ENCODE measurements at places on chromosomes 12 and 14.
A peak's percentile ranks its signal among the peaks of the same experiment; 100 is the strongest.

GRCh38 chr14:103738166-103738565 lies 22.6 kb downstream of the ZFYVE21 start:
- DNase-seq, result no peak

- DNase-seq, result no peak
These were observed 30.6 kb upstream of the ISM2 start for GRCh38 chr14:77529213-77529612.

GRCh38 chr14:76081642-76082041 lies 70.1 kb upstream of the GPATCH2L start:
- no peak for DNase-seq

DNA sequence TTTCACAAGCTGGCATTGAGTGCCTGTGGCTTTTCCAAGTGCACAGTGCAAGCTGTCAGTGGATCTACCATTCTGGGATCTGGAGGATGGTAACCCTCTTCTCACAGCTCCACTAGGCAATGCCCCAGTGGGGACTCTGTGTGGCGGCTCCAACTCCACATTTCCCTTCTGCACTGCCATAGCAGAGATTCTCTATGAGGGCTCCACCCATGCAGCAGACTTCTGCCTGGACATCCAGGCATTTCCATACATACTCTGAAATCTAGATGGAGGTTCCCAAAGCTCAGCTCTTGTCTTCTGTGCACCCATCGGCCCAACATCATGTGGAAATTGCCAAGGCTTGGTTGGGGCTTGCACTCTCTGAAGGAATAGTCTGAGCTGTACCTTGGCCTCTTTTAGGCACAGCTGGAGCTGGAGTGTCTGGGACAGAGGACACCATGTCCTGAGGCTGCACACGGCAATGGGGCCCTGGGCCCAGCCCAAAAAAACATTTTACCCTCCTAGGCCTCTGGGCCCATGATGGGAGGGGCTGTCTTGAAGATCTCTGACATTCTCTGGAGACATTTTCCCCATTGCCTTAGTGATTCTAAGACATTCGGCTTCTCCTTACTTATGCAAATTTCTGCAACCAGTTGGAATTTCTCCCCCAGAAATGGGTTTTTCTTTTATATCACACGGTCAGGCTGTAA lies 313.3 kb upstream of the SFSWAP start:
- no peak for DNase-seq

GRCh38 chr12:94679554-94680195 lies 29.3 kb upstream of the TMCC3 start:
- DNase-seq, result no peak

GRCh38 chr12:88472775-88473174 lies 107.5 kb downstream of the KITLG start:
- DNase-seq, result no peak

DNA sequence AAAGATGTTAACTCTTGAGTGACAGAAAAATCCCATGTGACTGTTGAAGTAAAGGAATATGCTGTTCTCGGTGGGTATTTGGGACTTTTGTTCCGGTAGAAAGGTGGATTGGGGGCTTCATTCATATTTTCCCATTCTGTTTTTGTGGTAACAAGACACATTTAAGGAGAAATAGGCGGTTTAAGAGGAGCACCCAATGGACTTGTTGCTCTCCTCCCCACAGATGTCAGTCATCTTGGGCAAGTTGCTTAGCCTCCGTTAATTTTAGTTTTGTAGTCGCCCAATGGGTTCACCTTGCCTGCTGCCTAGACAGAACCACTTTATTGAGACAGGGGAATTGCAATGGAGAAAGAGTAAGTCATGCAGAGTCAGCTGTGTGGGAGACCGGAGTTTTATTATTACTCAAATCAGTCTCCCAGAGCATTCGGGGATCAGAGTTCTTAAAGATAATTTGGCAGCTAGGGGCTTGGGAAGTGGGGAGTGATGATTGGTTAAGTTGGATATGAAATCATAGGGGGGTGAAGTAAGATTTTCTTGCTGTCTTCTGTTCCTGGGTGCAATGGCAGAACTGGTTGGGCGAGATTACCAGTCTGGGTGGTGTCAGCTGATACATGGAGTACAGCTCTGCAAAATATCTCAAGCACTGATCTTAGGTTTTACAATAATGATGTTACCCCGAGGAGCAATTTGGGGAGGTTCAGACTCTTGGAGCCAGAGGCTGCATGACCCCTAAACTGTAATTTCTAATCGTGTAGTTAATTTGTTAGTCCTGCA lies 50.3 kb downstream of the SLC38A1 start:
- peak; percentile 38 for DNase-seq

DNA sequence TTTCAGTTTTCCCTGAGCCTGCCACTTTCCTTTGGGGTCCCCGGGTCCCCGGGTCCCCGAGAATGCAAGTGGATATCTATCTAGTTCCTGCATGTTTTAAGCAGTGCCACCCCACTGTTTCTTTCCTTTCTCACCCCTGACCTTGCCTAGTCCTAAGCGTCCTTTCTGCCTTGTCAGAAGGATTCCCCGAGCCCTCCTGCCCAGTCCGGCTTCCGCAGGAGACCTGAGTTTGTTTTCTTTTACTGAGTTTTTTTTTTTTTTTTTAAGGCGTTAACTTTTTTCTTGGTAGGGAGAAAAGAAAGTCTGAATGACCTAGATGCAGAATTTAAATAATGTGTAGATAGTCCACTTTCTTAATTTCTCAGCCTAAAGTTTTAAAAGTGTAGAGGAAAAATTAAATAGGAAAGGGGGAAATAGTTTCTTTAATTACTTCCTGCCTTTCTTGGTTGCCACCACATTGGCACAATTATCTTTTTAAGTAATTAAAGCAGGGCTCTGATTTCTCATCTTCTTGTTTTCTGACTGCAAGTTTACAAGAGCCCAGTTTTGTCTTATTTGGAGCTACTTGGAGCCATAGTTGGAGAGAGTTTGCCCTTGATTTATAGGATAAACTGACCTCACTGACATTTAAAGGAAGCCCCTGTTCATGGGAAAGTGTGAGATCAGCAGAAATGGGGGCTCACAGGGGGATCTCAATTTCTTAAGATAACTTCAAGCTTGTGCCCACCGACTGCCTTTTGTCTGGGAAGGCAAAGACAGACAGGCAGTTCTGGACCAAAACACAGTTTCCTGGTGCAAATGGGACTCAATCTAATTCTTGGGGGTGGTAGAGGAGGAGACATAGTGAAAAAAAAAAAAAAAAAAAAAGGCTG lies 2.9 kb downstream of the PAX9 start:
- no peak for DNase-seq

DNA sequence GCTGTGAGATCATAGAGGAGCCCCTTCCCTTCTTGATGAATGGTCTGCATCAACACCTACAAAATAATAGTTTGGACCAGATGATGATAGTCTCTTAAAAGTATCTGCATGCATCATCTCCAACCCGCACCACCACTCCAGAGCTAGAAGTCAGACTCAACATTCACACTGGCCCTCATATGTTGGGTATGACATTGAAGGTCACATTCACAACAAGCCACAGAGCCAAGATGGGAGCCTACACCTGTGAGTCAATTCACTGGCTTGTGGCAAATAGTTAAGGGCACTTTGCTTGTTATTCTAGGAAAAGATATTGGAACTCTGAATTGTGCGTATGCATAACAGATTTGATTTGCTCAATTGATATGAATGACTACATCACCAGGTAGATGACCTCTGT lies 1197.9 kb downstream of the VRK1 start:
- DNase-seq, result no peak

- DNase-seq, result no peak
These were observed 19.3 kb downstream of the CPNE8 start for GRCh38 chr12:38886064-38886463.

- no peak for DNase-seq
These were observed 52.8 kb downstream of the ATP2B1 start for GRCh38 chr12:89655841-89656240.

DNA sequence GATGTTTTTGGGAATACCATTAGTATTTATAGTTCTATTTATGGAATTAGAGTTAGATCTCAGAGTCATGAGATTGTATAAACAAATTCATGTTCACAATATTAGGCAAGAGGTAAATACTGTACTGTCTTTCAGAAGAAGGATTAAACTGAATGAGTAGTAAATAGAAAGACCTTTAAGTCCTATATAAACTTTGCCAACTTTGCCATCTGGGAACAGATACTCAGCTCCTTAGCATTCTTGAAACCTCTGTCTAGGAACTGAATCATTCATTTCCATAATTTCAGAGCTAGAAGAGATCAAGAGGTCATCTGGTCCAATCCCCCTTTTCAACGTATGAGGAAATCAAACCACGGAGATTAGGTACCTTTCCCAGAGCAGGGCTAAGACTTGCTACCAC lies 141.1 kb downstream of the CAND1 start:
- DNase-seq, result no peak

- DNase-seq, result no peak
These were observed at the start of gene TMTC1 for GRCh38 chr12:29783773-29784666. Gene TMTC1 (minus strand): TSS chr12:29783942. CDS start chr12:29783751, 191 bp downstream.

DNA sequence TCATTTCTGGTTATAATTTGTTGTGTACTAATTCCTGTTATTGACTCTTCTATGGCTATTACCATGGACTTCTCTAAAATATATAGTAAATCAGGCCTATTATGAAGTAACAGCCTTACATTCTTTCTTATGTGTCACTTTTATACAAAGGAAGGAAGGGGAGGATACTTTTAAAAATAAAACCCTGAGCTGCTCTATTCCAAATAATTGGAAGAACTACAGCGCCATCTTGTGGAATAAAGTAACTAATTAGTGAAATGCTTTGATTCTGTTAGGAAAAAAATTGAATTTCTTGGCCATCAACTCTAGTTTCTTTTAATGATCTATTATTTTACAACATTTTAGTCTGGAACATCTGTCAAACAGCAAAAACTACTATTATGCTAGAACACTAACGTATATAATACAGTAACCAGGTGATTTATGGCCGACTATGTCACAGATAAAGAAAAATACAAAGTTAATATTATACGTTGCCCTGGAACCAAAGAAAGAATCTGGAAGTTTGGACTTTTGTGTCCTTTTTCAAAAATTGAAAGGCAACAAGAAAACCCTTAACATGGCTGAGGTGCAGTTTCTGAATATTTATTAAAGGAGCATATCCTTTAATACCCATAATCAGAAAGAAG lies 55.0 kb upstream of the NELL2 start:
- no peak for DNase-seq

- DNase-seq, result no peak
These were observed 91.9 kb downstream of the SLC8A3 start for GRCh38 chr14:70096866-70097265.

DNA sequence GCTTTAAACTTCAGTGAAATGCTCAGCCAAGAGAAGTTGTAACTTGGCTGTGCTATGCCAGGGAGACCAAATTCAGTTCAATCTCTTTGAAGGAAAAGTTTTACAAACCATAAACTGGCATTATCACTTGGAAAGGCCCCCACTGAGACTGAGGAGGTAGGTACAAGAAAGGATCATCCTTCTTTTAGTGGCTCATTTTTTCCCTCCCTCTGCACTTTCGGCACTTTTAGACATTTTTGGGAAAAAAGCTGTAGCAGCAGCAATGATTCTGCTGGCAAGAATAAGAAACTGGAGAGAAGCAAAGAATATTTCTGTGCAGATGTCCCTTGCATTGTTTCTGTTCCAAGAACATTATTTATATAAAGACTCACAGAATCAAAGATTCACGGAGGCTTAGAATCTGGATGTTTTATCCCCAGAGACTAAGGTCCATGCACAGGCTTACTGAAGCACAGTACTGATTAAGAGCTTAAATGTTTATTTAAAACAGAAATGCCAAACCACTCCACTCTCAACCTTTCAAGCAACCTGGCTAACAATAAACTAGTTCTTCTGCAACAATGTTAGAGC lies 12.3 kb downstream of the ZC2HC1C start:
- no peak for DNase-seq

DNA sequence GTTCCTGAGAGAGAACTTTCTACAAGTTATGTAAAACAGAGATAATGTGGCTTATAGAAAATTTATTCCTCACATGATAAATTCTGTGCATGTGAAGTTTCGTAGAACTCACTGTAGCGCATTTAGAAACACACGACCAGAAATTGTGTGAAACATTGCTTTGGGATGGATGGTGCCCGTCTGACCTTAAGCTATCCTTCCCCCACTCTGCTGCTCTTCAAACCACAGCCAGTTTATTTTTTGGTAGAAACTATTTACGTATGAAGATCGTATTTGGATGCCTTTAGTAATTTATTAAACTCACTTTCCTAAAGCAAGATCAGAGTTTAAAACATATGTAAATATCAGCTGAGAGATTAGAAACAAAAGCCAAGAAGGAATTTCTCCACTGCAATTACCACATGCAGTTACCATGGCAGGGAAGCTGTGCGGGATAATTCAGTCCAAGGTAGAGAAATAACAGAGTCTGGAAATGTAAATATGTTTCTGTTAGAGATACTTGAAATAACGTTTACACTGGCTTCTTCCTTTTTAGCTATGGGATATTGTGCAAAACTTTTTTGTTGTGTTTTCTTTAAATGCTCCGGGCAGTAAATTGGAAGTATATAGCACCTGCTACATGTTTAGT lies 382.7 kb downstream of the RGS6 start:
- DNase-seq, result no peak

GRCh38 chr12:42444192-42444943 lies 118.4 kb downstream of the PPHLN1 start:
- no peak for DNase-seq

- no peak for DNase-seq
These were observed 236.0 kb downstream of the BCL11B start for GRCh38 chr14:99035712-99036610.

DNA sequence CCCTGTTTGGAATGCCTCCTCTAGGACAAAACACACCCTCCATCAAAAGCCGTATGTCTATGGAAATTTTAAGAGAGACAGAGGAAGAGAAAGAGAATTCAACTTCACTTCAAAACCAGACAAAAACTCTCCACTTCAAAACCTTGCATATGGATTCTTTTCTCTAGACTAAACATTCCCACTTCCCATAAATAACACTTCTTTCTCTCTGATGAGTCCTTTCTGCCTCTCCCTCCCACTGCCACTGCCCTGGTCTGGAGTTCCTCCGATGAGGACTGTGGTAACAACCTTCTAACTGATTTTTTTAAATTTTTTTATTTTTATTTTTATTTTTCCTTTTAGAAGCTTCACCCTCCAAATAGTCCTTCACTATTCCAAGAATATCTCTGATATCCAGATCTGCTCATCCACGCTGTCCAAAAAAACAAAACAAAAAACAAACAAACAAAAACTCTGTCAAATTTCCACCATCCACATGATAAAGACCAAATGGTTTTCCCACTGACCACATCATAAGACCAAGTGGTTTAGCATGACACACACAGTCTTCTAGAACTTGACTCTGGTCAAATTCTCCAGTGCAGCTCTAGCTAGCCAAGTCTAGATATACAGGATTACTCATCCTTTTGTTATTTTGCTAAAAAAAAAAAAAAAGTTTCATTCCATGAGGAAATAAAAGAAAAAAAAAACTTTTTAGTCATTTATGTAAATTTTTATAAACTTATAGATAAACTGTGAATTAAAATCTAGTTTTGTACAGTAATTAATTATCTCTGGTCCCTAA lies 256.0 kb downstream of the PPFIA2 start:
- no peak for DNase-seq

Data from T-helper 1 cell (primary cell).